ENCODE measurements at places on chromosomes 5 and 9.

- DNase-seq, result no peak
Measured at GRCh38 chr9:72355153-72355552, 9.9 kb downstream of the ZFAND5 start.

DNA sequence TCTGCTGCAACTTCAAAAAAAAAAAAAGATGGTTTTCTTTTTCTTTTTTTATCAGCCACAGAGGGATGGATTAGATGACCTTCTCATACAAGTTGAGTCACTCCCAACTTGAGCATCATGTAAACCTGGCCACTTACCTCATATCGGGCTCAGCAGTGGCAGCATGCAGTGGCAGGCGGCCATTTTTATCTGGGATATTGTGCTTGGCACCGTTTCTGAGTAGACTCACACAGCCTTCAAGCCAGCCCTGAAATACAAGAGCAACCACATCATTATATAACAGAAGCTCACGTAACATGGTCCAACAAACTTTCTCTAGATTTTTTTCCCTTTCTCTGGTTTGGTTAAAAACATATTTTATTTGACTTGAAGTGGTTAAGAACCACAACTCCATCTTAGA lies 62.6 kb downstream of the ANKRD55 start:
- DNase-seq, result no peak

- DNase-seq, result no peak
Measured at GRCh38 chr9:107213080-107213479, 70.0 kb upstream of the RAD23B start.

DNA sequence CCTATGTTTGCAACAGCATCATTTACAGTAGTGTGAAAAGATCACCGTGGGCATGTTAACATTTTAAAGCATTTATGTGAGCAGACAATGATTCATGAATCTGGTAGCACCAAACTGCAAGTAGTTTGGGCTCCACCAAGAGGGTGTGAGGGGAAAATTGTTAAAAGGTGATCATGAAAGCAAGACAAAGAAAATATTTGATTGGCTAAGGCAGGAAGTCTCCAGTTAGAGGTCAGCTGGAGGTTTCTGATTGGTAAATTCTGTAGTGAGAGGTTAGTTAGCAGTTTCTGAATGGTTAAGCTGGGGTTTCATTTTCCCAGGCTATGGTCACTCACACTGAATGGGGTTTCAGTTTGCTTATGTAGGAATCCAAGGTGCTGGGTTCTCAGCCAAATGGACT lies 13.5 kb upstream of the DRD1 start:
- DNase-seq, result no peak

GRCh38 chr9:128211186-128211980 lies 8.2 kb downstream of the DNM1 start:
- DNase-seq, result no peak

- no peak for DNase-seq
Measured at GRCh38 chr5:158174918-158175851, 316.2 kb upstream of the CLINT1 start.

DNA sequence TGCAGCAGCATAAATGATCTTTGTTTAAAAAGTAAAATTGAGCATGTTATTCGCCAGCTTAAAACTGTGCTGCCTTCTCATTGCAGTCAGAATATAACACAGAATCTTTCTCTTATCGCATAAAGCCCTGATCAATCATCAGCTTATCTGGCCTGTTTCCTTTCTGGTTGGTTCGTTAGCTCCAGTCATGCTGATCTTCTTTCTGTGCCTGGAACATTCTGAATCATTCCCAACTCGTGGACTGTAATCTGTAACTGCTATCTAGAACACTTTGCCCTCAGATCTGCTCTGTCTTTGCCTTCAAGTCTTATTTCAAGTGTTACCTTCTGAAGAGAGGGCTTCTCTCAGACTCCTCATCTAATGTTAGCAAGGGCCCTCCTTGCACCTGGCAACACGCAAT lies 11.9 kb upstream of the FER start:
- DNase-seq, result no peak

DNA sequence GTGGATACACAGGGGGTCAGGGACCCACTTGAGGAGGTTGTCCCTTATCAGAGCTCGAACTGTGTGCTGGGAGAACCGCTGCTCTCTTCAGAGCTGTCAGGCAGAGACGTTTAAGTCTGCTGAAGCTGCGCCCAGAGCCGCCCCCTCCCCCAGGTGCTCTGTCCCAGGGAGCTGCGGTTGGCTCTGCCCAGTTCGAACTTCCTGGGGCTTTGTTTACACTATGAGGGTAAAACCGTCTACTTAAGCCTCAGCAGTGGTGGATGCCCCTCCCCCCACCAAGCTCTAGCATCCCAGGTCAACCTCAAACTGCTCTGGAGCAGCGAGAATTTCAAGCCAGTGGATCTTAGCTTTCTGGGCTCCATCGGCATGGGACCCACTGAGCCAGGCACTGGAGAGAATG lies 15.9 kb downstream of the SRD5A1 start:
- DNase-seq, result no peak

DNA sequence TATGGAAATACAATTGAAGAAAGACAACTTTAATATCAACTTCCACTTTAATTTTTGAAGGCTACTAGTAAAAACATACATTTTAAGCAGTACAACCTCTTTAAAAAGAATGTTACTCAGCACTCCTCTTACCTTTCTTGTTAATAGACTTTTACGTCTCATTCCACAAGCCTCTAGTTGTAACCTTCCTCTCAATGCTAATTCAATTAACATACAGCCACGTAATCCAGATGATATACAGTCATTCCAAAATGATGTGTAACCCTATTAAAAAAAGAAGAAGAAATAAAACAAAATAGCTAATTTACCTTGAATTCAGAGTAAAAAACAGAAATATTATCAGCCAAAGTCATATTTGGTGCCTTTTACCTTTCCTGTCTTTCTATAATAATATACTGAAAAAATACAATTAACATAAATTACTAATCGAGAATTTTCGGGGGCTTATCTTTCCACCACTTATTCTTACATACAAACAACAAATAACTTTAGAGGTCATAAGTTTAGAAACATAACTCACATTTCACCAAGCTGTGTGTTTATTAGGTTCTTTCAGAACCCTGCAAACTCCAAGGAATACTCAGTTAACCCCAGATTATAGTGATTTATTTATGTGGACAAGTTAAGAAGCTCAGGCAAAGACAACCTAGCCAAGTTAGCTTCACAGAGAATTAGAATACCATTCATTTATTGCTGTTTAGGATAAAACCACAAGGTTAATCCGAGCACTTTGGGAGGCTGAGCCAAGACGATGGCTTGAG lies 30.3 kb downstream of the GOLPH3 start:
- DNase-seq, result no peak
